Thyroid gland (tissue), 4 donors: ENCODE measurements at places on chromosomes 5 and 9. TPM values are rescaled to one million over a fixed set of nuclear protein-coding genes. Genes with fewer than 3 reads are reported as not detected.

DNA sequence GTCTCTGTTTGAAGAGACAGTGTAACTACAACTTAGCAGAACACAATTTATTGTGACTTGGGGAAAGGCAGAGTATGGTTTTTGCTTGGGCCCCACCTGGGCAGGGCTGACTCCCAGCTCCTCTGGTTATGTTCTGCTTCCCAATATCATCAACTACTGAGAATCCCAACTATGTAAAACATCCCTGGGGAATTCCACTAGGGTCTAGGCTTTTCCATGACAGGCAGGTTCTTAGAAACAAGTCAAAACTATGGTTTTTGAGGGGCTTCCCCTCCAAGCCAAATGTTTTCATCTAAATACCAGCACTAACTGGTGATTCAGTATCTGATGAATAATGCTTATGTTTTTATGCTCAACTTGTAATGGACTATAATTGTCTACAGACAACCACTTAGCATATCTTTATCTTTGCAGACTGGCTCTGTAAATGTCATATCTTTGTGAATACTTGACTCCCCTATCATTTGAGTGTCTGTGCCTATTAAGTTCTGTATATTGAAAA is 409.5 kb downstream of the PDE4D start:
- no peaks in the 10 kb centered on the region for H3K36me3 ChIP-seq
- no peak overlapping the region for H3K4me3 ChIP-seq
- peaks cover 3% of the 10 kb centered on the region for H3K4me1 ChIP-seq
- H3K27ac ChIP-seq, result no peak overlapping the region
- DNase-seq, result no peak
- no peaks in the 10 kb centered on the region for H3K27me3 ChIP-seq

- peaks cover 7% of the 10 kb centered on the region for H3K4me1 ChIP-seq
- no peaks in the 10 kb centered on the region for H3K27me3 ChIP-seq
- H3K36me3 ChIP-seq, result no peaks in the 10 kb centered on the region
- H3K4me3 ChIP-seq, result no peak overlapping the region
- H3K27ac ChIP-seq, result no peak overlapping the region
These were observed 244.8 kb downstream of the CSNK1G3 start for GRCh38 chr5:123756816-123757215.

DNA sequence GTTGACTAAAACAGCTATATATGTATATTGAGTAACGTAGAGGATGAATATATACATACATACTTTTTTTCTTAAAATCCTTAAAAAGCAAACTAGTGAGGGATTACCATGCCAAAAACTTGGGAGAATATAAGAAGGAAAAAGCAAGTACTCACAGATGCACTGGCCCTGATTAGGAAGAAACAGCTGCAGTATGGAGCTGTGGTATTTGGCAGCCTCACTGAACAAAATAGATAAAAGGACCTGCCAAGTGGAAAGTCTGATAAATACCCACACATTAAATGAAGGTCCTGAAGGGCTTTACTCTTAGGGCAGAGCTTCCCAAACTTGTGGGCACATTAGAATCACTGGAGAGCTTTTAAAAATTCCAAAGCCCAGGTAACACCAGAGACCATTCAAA is 80.6 kb downstream of the FEM1C start:
- DNase-seq, result no peak
- H3K27ac ChIP-seq, result no peak overlapping the region
- H3K4me3 ChIP-seq, result no peak overlapping the region
- H3K4me1 ChIP-seq, result peaks cover 7% of the 10 kb centered on the region
- no peaks in the 10 kb centered on the region for H3K27me3 ChIP-seq

DNA sequence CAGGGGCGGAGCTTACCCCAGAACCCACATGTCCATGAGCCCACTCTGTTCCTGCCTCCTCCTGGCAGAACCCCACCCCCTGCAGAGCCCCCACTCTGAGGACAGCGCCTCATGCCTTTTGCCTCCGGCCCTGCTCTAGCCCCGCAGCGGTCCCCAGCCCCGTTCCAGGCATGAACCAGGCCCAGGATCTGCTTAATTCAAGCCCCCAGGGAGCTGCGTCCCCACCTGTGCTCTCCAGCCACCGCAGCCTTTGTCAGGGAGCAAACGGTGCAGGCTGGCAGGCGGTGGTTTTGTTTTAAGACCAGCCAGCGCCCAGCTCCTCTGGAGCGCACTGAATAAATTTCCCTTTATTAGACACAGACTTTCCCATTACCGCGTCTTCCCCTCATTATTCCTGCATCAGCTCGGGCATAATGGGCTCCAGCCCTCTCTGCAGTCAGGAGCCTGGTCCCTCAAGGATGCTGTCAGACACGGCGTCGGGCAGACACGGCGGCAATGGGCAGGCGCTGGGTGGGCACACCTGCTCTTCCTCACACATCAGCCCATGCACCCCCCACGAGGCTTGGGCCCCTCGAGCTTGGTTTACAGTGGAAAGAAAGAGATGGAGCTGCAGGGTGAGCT is 137.6 kb downstream of the OLFM1 start:
- H3K27ac ChIP-seq, result no peak overlapping the region
- no peak overlapping the region for H3K4me3 ChIP-seq
- H3K27me3 ChIP-seq, result no peaks in the 10 kb centered on the region
- no peak for DNase-seq
- H3K36me3 ChIP-seq, result no peaks in the 10 kb centered on the region
- no peaks in the 10 kb centered on the region for H3K4me1 ChIP-seq

DNA sequence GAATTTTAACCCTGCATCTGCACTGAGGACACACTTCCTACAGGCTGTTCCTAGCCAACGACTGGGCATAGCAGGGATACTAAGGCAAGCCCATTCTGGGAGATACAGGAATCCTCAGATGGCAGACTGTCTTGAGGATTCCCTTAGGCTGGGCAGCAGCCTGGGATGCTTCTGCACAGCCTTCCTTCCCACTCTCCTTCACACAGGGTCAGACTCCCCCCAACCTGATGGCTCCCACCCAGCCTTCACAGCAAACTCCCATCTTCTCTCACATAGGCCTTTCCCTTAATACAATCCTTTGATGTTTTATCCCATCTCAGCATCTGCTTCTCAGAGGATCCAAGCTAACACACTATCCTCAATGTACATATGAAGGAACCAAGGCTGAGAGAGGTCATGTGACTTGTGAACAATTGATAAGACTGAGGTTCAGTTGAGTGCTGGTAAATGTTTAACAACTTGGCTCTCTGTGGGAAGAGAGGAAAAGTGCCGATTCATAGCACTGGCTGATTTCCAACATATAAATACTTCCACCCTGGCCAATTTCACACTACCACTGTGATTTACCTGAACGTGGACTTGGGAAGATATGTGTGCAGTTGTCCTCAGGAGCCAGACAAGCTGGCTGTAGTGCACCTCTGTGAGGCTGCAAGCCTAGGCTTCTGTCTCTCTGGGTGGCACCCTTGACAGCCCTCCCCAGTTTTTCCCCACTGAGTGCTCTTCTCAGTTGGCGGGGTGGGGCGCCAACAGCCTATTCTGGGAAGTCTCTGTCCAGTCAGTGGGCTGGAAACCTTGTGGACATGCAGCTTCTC is 120.2 kb upstream of the TRIM32 start:
- DNase-seq, result no peak
- no peak overlapping the region for H3K4me3 ChIP-seq
- H3K27me3 ChIP-seq, result no peaks in the 10 kb centered on the region
- H3K27ac ChIP-seq, result no peak overlapping the region

DNA sequence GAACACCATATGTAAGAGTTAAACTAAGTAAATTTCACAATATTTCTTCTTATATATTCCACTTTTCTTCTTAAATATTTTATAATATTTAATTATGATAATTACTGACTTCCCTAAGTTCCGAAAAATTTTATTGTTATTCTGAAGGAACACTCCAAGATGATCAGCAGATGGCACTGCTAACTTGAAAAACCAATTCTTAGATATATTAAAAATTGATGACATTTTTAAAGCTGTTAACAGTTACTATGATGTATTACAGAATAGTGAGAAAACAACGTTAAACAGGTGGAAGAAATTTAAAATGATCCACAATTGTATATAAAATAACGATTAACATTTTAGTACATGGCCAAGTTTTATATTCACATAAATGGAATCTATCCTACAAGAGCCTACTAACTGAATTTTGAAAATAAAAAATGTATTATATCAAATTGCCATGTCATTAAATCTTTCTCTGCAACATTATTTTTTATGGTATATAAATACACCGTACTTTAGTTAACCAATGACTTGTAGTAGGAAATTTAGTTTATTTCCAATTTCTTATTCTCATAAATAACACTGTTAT is 30.1 kb upstream of the MUSK start:
- DNase-seq, result no peak
- no peak overlapping the region for H3K27ac ChIP-seq
- H3K4me1 ChIP-seq, result no peaks in the 10 kb centered on the region
- no peak overlapping the region for H3K4me3 ChIP-seq
- no peaks in the 10 kb centered on the region for H3K36me3 ChIP-seq

DNA sequence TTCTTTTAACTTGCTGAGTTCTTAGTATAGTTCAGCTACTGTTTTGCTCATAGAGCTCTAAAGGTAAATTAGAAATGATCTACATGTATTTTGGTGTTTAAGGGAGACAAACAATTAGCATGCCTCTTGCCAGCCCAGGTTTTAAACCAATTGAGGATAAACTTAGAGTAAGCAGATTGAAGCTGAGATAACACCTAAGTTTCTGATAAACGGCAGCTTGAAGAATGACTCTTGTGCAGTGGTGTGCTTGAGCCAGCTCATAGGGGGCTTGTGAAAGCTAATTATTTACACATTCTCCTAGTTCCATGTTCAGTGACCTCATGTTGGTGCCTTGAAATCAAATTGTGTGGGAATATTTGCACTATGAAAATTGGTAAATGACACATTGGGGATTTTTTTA is 193.0 kb downstream of the PRR16 start:
- H3K27me3 ChIP-seq, result no peaks in the 10 kb centered on the region
- no peak overlapping the region for H3K4me3 ChIP-seq
- H3K36me3 ChIP-seq, result no peaks in the 10 kb centered on the region
- no peak for DNase-seq
- H3K4me1 ChIP-seq, result no peaks in the 10 kb centered on the region

The SLC34A3 gene
- not detected for total RNA-seq
